ENCODE measurements at places on chromosomes 13 and 19.

DNA sequence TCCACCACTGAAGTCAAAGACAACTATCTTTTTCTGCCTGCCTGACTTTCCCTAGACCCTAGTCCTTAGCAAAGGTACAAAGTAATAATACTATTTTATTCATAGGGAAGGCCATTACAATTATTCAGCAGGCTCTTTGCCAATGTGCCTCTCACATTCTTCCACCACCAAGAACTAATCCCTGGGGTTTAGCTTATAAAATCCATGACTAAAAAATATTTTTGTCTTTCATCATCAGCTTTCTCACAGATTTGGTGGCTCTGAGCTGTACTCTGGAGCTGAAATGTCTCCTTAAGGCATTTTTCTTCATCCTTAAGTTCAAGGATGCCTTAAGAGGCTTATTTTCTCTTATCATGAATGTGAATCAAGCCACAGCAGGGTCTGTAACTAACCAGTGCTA lies 96.1 kb downstream of the OXGR1 start:
- H3K27me3 ChIP-seq = no peaks in the 10 kb centered on the region
- no peak overlapping the region for H3K27ac ChIP-seq
- H3K4me3 ChIP-seq = no peak overlapping the region
- no peaks in the 10 kb centered on the region for H3K4me1 ChIP-seq

DNA sequence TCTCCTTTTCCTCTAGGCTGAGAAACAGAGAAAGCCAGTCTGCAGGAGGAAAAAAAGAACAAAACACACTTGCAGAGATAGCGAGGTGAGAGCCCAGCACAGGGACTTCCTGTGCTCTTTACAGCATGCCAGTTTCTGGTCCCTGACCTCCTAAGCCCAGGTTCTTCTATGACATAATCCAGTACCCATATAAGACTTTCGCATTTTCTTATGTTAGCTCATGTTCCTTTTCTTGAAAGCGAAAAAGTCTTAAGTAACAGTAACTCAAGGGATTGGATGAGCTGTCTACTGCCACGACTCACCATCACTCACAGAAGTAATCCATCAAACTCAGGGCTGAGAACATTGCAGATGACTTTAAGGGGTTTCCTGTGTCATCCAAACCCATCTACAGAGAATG lies 17.4 kb downstream of the CCDC70 start:
- no peak overlapping the region for H3K27ac ChIP-seq
- H3K4me1 ChIP-seq = no peaks in the 10 kb centered on the region
- H3K27me3 ChIP-seq = no peaks in the 10 kb centered on the region
- no peaks in the 10 kb centered on the region for H3K36me3 ChIP-seq
- H3K4me3 ChIP-seq = no peak overlapping the region

DNA sequence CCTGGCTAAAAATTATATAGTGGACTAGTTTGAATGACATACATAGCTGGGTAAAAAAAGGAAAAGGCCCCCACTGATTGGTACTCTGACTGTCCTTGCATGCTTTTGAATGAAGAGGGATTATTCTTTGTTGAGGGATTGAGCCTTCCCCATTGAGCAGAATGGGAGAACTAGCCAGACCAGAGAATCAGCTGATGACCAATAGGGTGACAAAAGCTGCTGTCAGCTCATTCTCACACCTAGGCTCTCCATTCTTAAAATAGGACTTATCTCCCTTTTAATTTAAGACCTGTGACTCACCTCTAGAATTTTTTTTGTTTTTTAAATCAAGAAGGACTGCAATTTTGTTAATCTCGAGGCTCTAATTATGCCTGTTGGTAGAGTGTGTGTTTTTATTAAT lies 79.3 kb downstream of the CRYL1 start:
- H3K4me1 ChIP-seq = no peaks in the 10 kb centered on the region
- no peaks in the 10 kb centered on the region for H3K27me3 ChIP-seq
- H3K4me3 ChIP-seq = no peak overlapping the region

- no peak overlapping the region for H3K27ac ChIP-seq
- no peaks in the 10 kb centered on the region for H3K36me3 ChIP-seq
- DNase-seq = no peak
- no peak overlapping the region for H3K4me3 ChIP-seq
- no peaks in the 10 kb centered on the region for H3K27me3 ChIP-seq
These were observed 32.1 kb downstream of the RDH8 start for GRCh38 chr19:10045371-10045770.

DNA sequence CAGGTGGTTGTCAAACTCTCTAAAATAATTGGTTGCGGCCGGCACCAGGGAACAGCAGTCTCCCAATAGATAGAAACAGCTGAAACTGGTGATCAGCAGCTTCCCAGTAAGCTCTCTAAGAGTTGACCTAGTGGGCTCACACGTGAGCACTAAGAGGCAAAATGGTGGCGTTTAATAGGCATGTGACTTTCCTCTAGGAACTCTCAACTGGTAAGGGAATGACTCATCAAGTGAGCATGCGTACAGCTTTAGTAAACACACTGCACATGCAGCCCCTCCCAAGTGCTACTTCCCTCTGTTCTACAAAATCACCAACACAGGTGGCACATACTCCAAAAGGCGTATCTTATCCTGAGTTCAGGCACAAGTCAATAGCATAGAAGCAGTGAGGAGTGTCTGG lies 41.7 kb downstream of the TNFSF11 start:
- no peaks in the 10 kb centered on the region for H3K27me3 ChIP-seq
- no peak for DNase-seq
- H3K36me3 ChIP-seq = no peaks in the 10 kb centered on the region
- H3K27ac ChIP-seq = no peak overlapping the region

DNA sequence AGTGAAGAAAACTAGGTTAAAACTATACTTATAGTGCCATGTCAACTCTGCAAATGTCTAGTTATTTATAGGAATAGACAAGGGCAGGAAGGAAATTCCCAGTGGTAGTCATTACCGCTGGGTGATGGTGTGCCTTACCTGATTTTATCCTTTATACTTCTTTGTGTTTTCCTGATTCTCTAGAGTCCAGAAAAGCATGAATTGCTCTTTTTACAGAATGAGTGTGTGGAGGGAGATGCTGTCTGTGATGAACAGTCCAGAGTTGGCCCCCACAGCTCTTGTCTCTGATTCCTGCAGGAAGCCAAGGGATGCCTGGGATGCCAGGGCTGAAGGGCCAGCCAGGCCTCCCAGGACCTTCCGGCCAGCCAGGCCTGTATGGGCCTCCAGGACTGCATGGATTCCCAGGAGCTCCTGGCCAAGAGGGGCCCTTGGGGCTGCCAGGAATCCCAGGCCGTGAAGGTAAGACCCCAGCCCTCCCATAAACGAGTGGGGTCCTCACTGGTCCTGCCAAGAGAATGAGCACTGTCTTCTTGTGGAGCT lies 83.7 kb downstream of the RAB20 start:
- H3K27ac ChIP-seq = peak overlapping the region; percentile 13
- no peak for DNase-seq
- no peak overlapping the region for H3K4me3 ChIP-seq

- no peak for DNase-seq
- H3K4me1 ChIP-seq = peaks cover 16% of the 10 kb centered on the region
- H3K27me3 ChIP-seq = no peaks in the 10 kb centered on the region
- no peaks in the 10 kb centered on the region for H3K36me3 ChIP-seq
- H3K4me3 ChIP-seq = peak within 1 kb of the TSS; percentile 86
- peak within 1 kb of the TSS; percentile 100 for H3K27ac ChIP-seq
These were observed at the start of gene CSNK1G2 for GRCh38 chr19:1941146-1942077. Gene CSNK1G2 (plus strand): TSS chr19:1941172. CDS start chr19:1969773, 28,601 bp downstream.

DNA sequence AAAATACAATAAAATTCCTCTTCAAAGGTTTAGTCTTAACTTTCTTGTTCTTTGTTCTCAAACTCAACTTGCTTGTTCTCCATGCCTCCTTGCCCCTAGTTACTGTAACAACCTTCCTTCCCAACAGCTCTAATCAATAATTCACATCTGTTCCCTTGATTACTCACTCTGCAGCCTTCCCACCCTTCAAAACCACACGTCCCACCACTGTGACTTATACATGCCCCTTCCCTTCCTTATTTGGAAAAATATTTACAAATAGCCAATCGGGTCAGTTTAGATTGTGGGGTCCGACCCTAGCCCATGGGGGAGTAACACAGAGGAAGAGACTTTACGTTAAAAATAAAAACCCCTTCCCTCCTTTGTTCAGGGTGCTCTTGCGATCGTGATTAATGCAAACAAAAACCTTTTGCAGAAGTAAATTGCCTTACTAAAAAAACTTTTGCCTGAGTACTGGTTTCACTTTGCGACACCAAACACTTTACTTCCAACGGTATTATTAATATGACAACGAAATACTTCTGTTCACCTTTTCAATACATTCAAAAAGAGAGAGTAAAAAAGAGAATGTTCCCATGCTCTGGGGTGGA lies 512 bp upstream of the ZNF93 start:
- no peaks in the 10 kb centered on the region for H3K27me3 ChIP-seq
- no peak for DNase-seq
- H3K36me3 ChIP-seq = no peaks in the 10 kb centered on the region
- no peaks in the 10 kb centered on the region for H3K4me1 ChIP-seq
- H3K4me3 ChIP-seq = peak overlapping the region; percentile 91

- H3K27me3 ChIP-seq = no peaks in the 10 kb centered on the region
- no peak overlapping the region for H3K4me3 ChIP-seq
- H3K36me3 ChIP-seq = no peaks in the 10 kb centered on the region
- no peak for DNase-seq
- H3K4me1 ChIP-seq = no peaks in the 10 kb centered on the region
- H3K27ac ChIP-seq = no peak overlapping the region
These were observed 6.8 kb downstream of the TRAPPC6A start for GRCh38 chr19:45171211-45171623.

Measured in thoracic aorta (tissue), 2 donors.